ENCODE measurements at places on chromosomes 6 and 20.
A peak's percentile ranks its signal among the peaks of the same experiment; 100 is the strongest.

DNA sequence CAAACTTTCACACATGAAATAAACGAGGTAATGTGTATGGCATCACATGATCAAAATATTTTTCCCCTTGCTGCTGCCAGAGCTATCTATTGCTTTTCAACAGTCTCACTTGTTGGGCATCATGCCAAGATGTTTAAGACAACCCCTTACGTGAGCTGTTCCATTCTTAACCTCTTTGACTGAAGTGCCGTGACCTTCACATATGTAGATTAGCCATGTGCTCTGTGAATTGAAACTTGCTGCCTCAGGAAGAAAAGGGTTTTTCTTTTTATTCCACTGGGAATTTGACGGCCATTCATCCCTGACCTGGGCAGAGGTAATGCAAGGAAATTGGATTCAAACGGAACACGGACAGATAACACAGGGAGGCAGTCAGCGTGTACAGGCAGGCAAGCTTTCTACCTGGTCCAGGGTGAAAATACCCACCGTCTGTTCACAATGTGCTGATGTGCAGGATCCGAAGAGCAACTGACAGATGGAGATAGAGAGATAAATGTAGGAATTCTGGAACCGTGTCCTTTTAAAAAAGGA lies 14.2 kb downstream of the ARID1B start:
- DNase-seq = no peak

DNA sequence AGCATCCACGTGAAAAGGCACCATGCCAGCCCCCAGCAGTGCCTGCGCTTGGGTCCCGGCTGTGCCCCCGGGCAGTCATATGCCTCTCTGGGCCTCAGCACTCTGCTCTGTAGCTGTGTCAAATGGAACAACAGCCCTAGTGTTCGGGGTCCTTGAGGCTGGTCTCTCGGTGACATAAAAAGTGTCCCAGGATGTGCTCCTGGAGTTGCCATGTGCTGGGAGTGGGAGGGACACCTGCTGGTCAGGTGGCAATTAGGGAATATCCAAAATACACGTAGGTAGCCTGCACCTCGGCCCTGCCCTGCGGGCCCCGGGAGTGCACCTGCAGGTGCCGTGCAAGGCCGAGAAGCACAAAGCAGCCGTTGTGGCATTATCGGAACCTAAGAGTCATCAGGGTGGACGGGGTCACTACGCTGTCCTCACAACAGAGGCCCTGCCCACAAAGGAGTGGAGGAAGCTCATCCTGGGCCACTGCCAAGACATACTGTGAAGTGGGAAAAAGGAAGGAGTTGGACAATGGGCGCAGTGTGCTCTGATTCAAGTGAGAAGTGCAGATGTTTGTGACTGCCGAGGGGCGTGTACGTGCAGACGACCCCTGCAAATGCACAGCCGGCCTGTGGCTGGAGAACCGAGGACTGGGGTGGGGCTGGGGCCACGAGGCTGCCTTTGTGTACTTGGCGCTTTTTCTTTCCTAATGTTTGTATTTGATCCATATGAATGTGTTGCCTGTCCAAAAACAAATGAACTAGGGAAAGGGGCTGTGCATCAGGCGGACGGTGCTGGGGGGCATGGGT lies 24.6 kb downstream of the SLCO4A1 start:
- no peak for DNase-seq

- no peak for DNase-seq
Observed at GRCh38 chr20:33349493-33349892, 51.8 kb downstream of the CDK5RAP1 start.

DNA sequence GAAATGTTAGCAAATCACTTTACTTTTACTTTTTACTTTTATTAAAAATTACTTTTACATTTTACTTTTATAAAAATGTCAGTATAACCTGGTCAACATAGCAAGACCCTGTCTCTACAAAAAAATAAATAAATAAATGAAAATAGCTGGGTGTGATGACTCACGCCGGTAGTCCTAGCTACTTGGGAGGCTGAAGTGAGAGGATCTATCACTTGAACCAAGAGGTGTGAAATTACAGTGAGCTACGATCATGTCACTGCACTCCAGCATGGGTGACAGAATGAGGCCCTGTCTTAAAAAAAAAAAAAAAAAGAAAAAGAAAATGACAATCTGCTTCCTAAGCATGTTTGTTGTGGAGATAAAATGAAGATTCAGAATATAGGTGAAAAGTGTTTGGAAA lies 31.0 kb upstream of the FBXO30 start:
- DNase-seq = no peak

DNA sequence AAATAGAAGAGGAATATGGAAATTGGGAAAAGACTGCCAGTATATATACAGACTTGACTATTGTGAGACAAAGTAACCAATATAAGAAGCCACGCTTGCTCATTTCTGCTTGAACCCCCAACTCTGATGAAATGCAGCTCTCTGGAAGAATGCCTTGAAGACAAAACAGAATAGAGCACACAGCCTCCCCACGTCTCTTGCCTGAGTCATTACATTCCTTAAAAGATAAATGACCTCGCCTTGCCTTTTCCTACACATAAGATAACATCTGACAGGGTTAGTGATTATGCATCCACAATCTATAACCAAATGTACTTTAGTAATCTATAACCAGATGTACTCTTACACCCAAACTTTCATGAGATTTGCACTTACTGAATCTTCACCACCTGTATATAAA lies 141.1 kb upstream of the EEF1E1 start:
- no peak for DNase-seq

- no peak for DNase-seq
Observed at GRCh38 chr6:125828476-125829039, 37.8 kb downstream of the NCOA7 start.

DNA sequence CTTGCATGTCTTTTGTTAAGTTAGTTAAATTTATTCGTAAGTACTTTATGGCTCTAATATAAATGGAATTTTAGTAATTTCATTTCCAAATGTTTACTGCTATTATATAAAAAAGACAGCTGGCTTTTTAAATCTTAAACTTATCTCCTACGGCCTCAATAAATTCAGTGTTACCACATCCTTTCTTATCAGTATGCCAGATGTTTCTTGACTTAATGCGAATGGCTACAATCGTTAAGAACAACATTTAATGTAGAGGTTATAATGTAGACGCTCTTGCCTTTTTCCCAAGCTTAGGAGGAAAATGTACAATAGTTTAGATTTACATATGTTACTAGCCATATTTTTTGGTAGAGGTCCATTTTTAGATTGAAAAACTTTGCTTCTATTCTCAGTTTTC lies 659.4 kb downstream of the TENT5A start:
- no peak for DNase-seq

GRCh38 chr6:5214570-5215052 lies 46.1 kb downstream of the LYRM4 start:
- DNase-seq = peak; percentile 22

DNA sequence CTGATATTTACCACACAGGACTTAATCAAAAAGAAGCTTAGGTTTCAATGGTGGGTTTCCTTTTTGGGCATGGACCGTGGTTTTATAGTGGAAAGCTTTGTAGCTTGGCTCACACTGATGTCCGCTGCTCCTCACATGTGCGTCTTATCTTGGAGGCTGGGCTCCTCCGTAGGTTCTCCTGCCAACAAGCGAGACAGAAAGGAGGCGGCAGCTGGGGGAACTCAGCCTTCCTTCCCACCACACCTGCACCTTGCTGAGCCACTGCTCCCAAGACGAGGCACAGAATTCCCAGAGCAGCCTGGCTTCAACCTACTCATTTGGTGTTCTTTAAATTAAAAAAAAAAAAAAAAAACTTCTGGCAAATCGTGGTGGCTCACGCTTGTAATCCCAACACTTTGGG lies 235.5 kb upstream of the QKI start:
- DNase-seq = no peak

- no peak for DNase-seq
Observed at GRCh38 chr6:158808442-158808833, 10.7 kb downstream of the EZR start.

GRCh38 chr6:36783603-36784375 lies 55.5 kb downstream of the CPNE5 start:
- DNase-seq = no peak

DNA sequence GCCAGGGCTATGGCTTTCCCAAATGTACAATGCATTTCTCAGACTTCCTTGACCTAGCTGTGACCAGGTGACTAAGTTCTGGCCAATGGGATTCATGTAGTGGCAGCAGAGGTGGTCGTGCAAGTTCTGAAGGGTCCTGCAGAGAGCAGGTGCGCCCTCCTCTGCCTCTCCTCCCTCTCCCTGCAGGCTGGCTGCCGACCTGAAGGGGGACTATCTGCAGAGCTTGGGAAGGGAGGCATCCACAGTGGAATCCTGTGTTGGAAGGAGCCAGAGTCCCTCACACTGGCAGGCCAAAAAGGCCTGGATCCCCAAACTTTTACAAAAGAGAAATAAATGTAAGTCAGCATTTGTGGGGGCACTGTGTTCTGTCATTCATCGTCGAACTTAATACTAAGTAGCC lies 66.6 kb downstream of the CDH26 start:
- DNase-seq = no peak

DNA sequence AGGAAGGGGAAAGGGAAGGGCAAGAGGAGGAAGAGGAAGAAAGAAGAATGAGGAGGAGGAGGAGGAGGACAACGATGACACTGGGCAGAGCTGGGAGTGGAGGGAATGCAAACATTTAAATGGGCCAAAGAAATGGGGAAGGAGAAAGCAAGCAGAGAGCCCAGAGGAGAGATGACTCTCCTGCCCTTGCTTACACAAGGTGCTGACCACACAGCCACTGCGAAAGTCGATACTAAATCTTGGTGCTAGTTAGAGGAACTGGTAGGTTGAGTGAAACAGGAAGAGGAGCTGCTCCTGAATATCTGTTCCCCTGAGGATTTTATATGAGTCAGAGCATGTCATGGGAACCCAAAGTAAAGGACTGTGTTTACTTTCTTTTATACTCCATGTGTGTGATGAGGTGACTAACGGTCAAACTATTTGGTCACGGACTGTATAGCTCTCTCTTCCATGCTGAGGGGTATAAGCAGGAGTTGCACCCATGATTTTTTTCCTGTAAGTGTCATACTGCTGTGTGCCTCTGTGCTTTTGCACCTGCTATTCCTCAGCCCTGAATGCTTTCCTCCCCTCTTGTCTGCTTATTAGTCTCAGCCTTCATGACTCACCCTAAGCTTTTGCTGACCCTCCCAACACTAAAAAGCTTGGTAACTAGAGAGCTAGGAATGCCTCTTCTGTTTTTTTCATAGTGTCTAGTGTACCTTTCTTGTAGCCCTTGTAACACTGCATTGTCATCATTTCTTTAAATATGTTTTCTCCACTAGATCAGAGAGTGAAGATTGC lies 9.5 kb upstream of the PAQR8 start:
- no peak for DNase-seq

DNA sequence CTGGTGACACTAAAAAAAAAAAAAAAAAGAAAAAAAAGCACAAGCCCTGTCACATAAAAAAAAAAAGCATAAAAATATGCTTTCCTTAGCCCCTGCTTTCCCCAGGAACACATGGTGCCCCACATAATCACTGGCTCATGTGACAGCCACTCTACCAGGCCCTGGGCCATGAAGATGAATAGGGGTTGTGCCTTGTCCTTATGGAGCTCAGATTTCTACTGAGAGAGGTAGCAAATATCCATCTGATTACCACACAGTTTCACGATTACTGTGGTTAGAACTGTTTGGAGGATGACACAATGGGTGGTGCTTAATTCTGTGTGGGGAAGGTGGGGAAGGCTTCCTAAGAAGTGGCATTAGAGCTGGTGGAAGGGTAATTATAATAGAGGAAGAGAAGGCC lies 9.3 kb downstream of the RAET1E start:
- DNase-seq = no peak

GRCh38 chr6:1864496-1864895 lies 254.8 kb downstream of the FOXC1 start:
- DNase-seq = no peak

All from dorsolateral prefrontal cortex (tissue), 122 donors.